ENCODE measurements at places on chromosomes 2 and 18.

- DNase-seq = no peak
Measured at GRCh38 chr2:66069937-66070720, 364.8 kb upstream of the MEIS1 start.

DNA sequence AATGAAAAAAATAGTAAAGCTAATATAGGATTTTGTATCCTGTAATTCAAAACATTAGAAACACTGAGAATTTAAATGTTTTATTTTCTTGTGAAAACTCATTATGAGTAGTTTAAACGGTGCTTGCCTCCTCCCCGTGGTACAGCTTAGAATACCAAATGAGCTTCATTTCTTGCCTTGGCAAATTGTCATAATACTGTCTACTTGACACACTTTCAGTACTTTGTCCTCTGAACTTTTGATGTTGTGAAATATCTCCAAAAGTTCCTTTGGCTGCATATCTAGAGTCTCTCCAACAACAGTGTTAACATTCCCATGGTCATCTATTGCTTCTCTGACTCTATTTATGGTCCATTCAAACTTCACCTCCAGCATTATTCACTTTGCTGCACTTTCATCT is 61.9 kb upstream of the EPB41L5 start:
- DNase-seq = no peak

DNA sequence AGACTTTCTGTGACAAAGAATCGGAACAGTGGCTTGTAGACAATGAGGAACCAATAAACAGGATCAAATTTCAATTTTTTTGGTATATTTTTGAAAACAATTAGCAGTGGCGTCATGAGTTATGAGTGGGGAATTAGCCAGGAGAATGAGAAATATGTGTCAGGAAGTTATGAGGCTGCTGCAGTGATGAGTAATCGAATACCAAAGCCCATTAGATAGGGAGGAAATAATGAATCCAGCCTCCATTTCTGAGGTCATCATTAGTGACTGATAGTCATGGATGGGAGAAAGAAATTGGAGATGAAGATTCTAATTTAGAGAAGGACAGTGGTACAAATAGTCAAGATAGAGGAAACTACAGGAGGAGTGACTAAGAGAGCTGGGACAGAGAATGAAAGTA is 673.1 kb upstream of the VRK2 start:
- no peak for DNase-seq

GRCh38 chr2:231632559-231633142 is 40.0 kb downstream of the TEX44 start:
- DNase-seq = no peak

- no peak for DNase-seq
Measured at GRCh38 chr2:58535990-58536389, 294.9 kb upstream of the FANCL start.

GRCh38 chr2:48109491-48110204 is 203.3 kb upstream of the FBXO11 start:
- peak; percentile 20 for DNase-seq

DNA sequence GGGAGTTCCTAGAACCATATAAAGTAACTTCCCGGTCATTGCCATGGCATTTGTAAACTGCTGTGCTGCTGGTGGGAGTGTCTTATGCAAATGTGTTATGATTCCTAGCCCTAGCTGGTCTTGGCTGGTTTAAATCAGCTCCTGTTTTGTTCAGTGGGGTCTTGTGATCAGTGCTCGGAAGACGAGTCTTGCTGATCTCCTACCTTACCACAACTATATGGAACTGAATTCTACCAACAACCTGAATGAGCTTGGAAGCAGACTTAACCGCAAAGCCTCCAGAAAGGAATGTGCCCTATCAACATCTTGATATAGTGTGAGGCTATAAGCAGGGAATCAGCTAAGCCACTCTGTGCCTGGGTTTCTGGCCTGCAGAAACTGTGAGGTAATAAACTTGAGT is 33.5 kb downstream of the POLE4 start:
- DNase-seq = no peak

DNA sequence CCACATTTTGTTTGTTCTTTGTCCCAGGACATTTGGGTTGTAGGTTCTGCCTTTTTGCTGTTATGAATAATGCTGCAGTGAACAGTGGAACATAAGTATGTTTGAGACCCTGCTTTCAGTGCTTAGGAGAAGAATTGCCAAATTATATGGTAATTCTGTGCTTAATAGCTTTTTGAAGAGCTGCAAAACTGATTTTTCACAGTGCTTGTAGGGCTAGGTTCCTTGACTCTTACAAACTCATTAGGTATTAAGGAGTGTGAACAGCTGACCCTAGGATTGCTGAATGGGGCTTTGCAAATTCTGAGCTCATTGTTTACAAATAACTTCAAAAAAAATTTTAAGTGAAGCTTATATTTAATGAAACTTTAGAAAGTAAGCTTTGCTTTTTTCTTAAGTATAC is 154.2 kb downstream of the LTBP1 start:
- no peak for DNase-seq

- DNase-seq = no peak
Measured at GRCh38 chr18:77157312-77157711, 24.7 kb upstream of the MBP start.

All from Kasumi-1 (cell line).